ENCODE measurements at places on chromosomes 2 and 18. TPM values are rescaled to one million over a fixed set of nuclear protein-coding genes. Genes with fewer than 3 reads are reported as not detected.

The GCG gene
- not detected for total RNA-seq

The C1GALT1C1L gene
- 0.36 TPM for total RNA-seq

The DQX1 gene
- total RNA-seq: 0.27 TPM

The SDC1 gene
- total RNA-seq: 4.6 TPM

The POTEI gene
- total RNA-seq: not detected

The PLB1 gene
- 2.7 TPM for total RNA-seq

The ALK gene
- 0.27 TPM for total RNA-seq
